ENCODE measurements at places on chromosomes 3 and 15.

DNA sequence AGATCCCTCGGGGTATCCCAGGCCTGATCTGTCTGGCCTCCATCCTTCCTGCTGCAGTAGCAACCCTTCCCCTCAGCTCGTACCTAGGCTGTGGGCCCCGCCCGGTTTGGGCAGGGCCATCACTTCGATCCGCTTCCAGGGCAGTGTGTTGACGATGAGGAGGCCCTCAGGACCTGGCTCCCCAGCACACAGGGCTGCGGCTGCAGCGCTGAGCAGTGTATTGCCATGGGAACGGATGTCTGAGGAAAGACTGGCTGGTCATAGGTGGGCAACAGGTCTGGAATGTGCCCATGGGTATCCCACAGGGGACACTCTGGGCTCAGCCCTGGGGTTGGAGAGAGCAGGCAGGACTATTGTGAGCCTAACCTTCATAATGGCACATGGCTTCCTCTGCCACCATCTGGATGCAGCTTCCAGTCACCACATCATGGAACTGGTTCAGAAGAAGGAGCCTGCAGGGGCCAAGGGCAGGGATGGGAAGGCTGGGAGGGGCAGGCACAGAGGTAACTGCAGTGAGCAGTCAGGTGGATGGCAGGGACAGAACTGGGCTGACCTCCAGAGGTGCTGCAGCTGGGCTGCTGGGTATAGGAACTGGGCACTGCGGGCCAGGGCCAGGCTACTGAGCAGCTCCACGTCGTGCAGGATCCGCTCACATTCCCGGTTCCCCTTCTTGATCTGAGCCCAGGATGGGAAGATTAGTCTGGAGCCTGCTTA is 8.7 kb downstream of the MAN2C1 start:
- DNase-seq: no peak

DNA sequence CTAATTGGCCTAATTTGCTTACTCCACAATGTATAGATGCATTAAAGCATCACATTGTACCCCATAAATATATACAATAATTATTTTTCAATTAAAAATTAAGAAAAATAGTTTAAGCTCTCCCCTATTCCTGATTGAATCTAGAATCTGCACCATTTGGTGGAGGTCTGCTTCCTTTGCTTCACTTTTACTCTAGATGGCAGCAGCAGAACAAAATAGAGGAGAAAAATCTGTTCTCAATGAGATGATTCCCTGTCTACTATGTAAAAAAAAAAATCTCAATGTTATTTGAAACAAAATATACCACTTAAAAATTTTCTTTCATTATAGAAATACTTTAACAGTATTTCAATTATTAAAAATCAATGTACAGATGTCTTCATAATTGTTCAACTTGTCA is 109.6 kb upstream of the FXR1 start:
- peak; percentile 2 for DNase-seq

DNA sequence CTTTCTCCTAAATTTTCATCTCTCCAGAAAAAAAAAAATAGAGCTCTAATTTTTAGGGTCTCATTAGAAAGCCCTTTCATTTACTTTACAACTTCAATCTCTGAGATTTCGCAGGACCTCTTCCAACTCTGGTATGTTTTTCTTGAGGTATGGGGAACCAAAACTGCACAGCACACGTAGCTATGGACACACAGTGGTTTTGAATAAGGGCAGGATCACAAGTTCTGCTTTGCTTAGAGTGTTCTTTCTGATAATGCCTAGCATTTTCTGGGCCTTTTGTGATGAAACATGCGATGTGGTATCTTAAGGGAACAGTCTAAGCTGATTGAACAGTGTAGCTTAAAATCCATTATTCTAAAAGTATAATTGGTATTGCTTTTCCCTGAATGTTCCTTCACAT is 25.3 kb downstream of the ZNF592 start:
- DNase-seq: no peak

- DNase-seq: peak; percentile 66
Measured at GRCh38 chr3:16177962-16178627, 3.6 kb downstream of the GALNT15 start.

DNA sequence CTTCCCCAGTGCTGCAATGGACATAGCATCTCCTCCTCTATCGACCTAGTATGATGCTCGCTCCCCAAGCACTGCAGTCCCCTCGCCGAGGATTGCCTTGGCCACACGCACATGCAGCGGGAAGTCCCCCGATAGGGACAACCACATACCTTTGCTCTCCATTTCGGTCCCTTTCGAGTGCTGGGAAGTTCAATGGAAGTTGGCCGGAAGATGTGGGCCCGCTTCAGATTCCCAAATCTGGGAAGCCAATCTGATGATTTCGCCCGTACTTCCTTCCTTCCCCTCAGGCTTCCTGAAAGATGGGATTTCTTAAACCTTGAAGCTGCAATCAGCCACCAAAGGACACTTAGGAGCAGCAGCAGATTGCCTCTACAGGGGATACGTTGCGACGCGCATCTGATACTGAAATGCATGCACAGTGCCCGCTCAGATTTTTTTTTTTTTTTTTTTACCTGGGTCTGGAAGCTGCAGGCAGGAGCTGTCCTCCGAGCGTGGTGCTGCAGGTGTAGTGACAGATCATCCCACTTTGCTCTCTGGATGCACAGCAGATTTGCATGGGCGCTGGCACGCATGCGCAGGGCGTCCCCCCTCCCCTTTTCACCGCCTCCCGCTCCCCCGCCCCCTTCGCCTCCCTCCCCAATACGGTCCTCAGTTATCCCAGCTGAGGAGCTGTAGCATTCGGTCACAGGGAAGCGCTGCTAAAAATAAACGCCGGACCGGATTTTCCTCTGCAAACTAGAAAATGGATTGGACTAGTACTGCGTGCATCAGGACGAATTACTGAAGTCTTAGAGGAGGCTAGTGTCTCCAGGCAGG is at the start of gene FGF12:
Gene FGF12, minus strand, starts transcription at position 510 of the 816 bp plus-strand sequence.
- DNase-seq: peak; percentile 90

DNA sequence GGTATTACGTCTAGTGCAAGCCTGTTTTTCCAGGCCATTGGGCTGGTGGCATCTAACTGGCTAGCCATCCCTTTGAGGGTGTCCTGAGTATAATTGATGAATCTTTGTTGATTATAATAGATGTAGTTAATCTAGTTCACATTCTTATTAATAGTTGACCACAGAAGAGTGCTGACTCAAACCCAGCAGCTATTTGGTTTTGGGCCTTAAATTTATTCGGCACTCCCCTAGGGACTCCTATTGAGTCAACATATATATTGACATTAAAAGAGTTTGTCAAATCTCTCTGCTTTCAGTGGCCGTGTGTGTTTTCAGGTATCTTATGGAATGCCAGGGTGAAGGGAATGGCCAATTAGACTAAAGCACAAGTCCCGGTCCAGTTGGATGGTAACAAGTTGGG is 19.7 kb downstream of the ARL8B start:
- DNase-seq: no peak

- no peak for DNase-seq
Measured at GRCh38 chr15:62569460-62570404, 404.6 kb upstream of the C2CD4B start.

- DNase-seq: no peak
Measured at GRCh38 chr3:170360916-170361315, 3.4 kb downstream of the SKIL start.

GRCh38 chr3:147391781-147392624 is 14.3 kb downstream of the ZIC4 start:
- DNase-seq: peak; percentile 83

GRCh38 chr15:65785151-65785550 is 6.9 kb downstream of the DENND4A start:
- no peak for DNase-seq

- DNase-seq: no peak
Measured at GRCh38 chr15:96106628-96107027, 223.9 kb upstream of the NR2F2 start.

DNA sequence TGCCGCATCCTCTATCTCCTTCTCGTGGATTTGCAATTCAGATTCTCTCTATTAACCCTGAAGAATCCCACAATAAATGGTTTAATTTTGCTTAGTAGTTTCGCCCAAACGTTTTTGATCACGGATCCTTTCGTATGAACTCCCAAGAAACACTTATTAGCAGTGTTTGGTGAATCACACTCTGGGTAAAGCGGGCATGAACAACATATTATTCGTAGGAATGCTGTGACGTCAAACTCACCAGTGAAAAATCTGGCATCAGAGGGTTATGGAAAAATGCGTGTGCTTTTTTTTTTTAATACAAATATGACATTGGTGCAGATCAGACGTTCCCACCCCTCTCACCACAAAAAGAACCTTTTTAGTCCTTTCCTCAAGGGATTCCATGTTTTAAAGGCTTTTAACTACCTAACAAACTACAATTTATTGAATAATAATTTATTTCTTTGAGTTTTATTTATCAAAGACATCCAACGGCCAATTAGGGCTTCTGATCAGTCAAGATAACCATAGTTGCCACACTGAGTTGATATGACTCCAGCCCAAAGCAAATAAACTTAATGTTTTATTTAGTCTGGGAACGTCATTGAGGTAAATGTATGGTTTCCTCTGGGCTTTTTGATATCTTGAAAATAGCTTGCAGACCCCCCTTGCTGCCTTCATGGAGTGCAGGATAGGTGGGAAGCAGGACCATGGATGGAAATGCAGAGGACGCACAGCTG is 45.5 kb upstream of the CGNL1 start:
- DNase-seq: no peak

DNA sequence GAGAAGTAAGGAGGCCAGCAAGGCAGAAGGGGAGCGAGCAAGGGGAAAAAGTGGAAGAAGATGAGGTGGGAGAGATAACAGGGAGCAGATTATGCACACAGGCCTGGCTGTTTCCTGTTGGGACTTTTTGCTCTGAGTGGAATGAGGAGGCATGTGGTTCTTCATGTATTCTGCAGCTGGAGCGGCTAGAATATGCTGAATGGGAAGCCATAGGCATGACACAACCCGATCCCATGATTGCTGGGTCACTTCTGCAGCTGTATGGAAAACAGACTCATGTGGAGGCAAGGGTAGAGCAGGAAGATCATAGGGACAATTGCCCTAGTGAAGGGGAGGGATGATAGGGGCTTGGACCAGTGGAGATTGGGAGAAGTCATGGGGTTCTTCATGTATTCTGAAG is 206.0 kb upstream of the SUCLG2 start:
- no peak for DNase-seq

Data from neuronal stem cell (in vitro differentiated cells).